IMR-90 (cell line): ENCODE measurements at places on chromosomes 1 and 21. TPM values are rescaled to one million over a fixed set of nuclear protein-coding genes. Genes with fewer than 3 reads are reported as not detected.
A peak's percentile ranks its signal among the peaks of the same experiment; 100 is the strongest.

The TMPRSS15 gene
- not detected in 2 replicates for total RNA-seq

DNA sequence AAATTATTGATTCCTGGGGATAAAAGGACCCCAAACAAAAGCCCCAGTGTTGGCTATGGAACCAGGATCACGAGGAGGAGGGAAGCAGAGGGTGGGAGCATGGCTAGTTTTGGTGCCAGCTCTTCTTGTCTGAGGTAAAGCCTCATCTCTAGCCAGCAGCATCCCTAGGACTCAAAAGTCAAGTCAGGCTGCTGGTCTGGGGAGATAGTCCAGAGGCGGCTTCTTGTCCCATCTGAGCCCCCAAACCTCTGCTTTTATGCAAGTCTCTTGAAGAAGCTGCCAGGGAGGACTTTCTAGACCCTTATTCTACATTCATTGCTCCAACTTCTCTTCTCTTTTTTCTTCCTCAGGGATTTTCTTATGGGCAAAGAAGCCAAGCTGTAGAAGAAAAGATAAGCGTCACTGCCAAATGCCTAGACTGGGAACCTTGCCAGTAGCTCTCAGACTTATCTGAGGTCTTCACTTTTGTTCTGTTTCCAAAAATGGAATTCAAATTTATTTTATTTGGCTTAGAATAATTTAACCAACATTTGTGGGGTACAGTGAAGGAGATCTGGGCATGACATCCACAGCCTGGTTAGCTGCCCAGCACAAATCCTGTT, 6.9 kb upstream of the ANKRD35 start:
- DNase-seq: peak; percentile 71

GRCh38 chr1:155892796-155893195, 18.4 kb downstream of the RIT1 start:
- peak; percentile 89 for DNase-seq

- DNase-seq: no peak
Observed at GRCh38 chr1:16402742-16403141, 34.5 kb downstream of the SPATA21 start.

GRCh38 chr1:241221319-241221718, 135.7 kb downstream of the RGS7 start:
- no peak for DNase-seq

- peak; percentile 39 for DNase-seq
Observed at GRCh38 chr1:223815865-223816264, 29.9 kb downstream of the TP53BP2 start.

DNA sequence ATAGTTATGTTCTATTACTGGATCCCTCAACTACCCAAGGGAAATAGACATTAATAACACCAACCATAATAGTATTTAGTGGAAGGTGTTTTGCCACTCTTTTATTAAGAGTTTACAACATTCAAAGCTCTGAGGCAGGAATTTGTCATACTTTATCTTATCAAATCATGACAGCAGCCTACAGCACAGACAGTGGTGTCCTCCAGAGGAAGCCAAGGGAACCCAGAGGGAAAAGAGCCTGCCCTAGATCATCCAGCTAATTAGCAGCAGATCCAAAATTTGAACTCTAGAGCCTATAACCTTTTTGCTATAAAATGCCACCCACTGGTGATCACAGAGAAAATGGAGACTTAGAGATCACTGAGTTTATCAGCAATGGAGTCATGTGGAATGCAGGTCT, 18.2 kb downstream of the VAV3 start:
- DNase-seq: no peak

DNA sequence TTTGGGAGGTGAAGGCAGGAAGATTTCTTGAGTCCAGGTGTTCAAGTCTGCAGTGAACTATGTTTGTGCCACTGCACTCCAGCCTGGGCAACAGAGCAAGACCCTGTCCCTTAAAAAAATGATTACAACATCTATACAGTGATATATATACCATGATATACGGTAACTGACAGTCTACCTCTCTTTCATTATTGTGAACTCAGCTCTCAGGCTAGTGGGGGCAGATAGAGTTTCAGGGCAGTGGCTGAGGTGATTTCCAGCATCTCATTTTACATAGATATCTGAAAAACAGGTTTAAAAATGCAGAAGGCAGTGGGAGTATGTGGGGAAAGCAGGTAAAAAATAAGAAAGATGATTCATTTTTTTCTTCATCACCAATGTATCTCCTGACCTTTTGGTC, 8.1 kb upstream of the NTNG1 start:
- no peak for DNase-seq
